Type B pancreatic cell (in vitro differentiated cells): ENCODE measurements at places on chromosomes 16 and 17. TPM values are rescaled to one million over a fixed set of nuclear protein-coding genes. Genes with fewer than 3 reads are reported as not detected.

DNA sequence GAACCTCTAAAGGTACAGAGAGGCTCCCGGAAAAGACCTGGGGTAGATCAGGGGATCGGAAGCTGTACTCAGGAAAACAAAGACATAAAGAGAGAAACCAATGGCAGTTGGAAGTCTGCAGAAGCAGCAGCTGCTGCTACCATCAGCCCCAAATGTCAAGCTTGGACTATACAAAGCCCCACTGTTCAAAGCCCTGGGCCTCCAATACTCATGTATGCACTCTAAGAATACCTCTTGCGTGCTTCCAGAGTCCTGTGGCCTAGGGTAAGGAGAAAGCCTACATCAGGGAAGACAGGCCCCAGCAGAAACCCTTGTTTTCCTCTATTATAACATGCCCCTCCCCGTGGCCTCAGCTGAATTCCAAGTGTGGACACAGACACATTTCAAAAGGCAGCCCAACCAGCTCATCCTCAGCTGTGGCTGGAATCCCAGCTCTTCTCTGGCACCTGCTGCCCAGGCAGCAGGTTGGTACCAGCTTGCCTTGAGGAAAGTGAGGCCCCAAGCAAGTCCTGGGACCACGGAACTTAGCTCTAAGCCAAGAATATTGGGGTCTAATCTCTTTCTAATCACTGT, 19.3 kb upstream of the MTMR4 start:
- DNase-seq = no peak

DNA sequence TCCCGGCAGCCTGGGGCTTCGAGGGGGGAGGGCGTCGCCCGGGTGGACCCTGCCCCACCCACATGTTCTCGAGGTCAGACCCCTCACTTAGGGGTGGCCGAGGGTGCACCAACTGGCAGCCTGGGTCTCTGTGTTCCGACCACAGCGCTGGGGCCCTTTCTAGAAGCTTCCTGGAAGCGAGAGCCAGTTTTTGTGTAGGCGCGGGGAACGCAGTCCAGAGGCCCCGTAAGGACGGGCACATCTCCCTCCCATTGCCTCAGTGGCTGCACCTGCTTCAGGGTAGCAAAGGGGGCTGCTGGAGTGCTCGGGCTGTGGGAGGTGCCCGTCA, 148.3 kb downstream of the BANP start:
- DNase-seq = no peak

DNA sequence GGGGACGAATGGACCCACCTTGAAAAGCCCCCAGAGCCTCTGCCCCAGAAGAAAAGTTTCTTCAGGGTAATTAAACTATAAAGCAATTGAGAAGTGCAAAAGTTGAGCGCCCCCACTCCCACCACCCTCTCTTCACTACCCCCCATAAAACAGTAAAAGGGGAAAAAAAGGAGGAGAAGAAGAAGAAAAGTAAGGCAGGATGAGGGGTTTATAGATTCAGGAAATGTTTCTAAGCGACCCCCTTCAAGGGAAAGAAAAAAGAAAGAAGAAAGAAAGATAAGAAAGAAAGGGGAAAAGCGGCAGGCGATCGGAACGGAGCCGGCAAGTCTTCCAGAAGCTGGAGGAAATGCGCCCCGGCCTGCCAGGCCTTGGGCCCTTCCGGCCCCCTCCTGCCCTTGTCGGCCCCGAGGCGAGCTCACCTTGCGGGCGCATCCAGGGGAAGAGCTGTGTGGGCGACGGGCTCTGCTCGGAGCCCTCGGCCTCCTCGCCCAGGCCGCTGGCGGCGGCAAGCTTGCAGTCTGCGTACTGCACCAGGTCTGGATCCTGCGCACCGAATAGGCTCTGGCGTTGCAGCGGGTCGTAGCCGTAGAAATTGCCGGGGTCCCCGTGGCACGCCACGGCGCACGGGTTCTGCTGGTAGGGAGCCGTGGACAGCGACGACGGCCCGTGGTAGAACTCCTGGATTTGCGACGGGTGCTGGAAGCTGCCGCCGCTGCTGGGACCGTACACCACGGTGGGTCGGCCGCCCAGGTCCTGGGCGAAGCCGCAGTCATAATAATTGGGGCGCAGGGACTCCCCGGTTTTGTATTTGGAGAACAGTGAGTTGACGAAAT, 1.0 kb downstream of the HOXB8 start:
- no peak for DNase-seq

GRCh38 chr16:66894055-66894454, 13.7 kb downstream of the PDP2 start:
- DNase-seq = no peak

GRCh38 chr17:55348749-55349354, 72.8 kb downstream of the MMD start:
- no peak for DNase-seq

DNA sequence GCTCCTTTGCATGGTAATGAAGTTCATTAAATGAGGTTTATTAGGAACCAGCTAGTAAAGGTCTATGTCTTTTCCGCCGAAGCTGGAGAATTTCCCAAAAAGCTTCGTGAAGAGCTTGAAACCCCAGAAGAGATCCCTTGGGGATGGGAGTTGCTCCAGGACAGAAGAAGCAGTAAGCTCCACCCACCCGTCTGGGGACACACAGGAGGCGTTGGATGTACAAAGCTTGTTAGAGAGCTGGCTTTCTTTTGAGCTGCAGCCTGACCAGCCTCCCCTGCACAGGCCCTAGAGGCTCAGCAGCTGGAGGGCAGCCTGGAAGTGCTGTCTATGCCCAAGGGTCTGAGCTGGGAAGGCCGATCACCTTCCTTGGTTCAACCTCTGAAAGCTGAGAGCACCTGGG, 147.4 kb upstream of the SDK2 start:
- DNase-seq = no peak

DNA sequence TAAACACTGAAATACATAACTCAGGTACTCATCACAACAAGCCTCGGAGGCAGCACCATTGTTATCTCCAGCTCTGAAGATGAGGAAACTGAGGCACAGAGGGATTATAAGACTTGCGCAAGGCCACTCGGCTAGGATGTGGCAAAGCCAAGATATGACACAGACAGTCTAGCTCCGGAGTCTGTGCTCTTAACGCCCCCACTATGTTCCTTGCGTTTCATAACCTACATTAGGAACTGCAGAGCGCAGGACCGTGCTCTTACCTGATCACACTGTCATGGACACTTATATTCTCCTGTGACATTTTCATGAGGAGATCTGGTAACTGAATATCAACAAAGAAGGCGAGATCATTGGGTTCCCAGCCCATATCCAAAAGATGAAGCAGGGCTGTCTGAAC, 85.1 kb downstream of the ZZEF1 start:
- no peak for DNase-seq

DNA sequence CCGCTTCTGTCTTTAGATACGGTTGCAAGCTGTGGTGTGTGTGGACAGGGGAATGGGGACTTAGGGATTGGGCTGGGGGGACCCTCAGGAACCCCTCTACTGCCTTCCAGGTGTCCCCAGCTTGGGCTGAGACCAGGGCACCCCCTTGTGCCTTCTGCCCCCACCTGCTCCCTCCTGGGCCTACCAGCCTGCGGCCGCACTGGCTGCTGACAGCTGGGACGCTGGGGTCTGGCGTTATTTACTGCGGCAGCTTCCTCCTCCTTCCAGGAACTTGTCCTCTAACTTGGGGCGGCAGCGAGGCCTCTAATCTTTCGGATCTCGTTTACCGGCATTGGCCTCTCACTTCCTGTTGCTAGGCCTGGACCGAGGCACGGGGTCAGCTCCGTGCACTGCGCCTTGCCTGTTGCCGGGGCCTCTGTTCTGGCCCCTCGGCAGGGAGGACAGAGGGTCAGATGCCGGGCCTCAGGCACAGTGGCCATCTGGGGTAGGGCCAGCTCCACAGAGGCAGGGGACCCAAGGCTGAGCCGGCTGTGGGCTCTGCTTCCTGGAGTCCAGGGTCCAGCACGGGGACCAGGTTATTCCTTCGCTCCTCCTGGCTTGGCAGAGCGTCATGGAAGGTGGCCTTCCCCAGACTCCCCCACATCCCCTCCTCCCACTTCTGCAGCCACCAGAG, 31.8 kb downstream of the TMEM235 start:
- no peak for DNase-seq

DNA sequence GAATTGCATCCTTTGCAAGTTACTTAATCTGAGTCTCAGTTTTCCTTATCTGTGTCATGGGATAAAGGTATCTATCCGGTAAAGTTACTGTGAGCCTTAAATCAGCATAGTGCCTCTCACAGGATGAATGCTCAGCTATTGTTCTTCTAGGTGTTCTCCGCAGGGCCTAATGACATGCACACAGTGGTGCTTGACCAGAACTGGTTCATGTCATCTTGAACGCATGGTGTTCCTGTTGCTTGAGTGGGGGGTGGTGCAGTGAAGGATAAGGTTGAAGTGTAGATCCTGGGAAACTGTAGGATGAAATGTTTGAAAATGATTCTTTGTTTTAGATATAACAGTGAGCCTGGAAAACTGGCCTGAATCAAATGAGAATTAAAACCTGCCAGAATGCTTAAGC, 4.0 kb downstream of the KRT40 start:
- no peak for DNase-seq

DNA sequence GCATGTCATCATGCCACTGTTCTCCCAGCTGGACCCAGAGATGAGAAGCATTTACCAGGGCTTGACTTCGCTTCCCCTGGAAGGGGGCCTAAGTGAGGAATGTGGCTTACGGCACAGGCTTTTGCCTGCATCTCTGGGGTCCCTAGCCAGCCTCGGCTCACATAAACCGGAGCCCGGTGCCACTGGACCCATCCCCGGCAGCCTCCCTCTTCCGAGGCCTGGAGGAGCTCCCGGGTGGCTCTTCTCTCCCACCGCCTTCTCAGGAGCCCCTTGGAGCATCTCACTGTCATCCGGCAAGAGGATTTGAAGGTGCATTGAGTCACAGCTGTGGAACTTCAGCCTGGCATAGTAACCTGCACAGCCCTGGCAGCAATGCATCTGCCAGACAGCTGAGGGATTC, 29.9 kb upstream of the TBX2 start:
- DNase-seq = no peak

DNA sequence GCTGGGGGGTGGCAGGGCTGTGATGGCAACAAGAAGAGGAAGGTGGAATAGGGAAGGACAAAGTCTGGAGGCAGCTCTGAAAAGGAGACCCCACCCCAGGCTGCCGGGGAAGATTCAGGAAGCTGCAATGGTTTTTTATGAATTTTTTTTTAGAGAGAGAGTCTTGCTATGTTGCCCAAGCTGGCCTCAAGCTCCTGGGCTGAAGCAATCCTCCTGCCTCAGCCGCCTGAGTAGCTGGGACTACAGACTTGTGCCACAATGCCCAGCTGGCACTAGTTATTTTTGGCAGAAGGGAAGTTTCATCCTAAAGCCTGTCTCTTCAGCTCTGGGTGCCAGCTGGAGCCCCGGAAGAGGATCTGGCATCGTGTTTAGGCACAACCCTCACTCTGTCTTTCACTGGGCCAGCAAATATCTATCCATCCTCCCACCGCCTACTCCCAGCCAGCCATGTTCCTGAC, 1.3 kb upstream of the CES3 start:
- DNase-seq = no peak

RHBDL1 gene
- total RNA-seq = 2.2 and 2.7 TPM in 2 replicates

RHBDF1 gene
- 25.3 and 27.3 TPM in 2 replicates for total RNA-seq

CCL4L2 gene
- 0.45 TPM in 1 of 2 replicates, not detected in the other for total RNA-seq

CD300C gene
- total RNA-seq = not detected in 2 replicates

G6PC1 gene
- total RNA-seq = 1.5 and 2.9 TPM in 2 replicates

SPATA32 gene
- total RNA-seq = not detected in 2 replicates
